ENCODE measurements at places on chromosomes 5 and 9.

DNA sequence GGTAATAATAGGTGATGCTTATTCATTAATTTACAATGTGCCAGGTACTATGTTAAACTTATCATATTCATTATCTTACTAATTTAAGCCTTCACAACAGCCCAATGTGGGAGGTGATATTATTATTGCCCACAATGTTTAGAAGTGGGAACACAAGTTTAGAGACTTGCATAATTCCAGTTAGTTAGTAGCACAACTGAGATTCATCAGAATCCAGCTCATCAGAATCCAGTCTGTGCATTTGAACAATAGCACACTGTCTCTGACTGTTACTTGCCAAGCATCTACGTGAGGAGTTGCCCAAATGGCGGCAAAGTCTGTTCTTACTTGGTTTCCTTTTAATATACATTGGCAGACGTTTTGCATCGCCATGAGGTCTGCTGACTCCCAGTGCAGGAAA lies 110.9 kb upstream of the BASP1 start:
- no peak for DNase-seq

GRCh38 chr5:14664270-14665100 lies at the start of gene OTULIN:
TSS of gene OTULIN (plus strand) at chr5:14664718. CDS start at chr5:14664826, 108 bp downstream.
- DNase-seq, result peak; percentile 87

GRCh38 chr9:3586066-3586465 lies 60.3 kb upstream of the RFX3 start:
- DNase-seq, result peak; percentile 73

GRCh38 chr5:76495870-76496269 lies 92.8 kb downstream of the IQGAP2 start:
- no peak for DNase-seq

DNA sequence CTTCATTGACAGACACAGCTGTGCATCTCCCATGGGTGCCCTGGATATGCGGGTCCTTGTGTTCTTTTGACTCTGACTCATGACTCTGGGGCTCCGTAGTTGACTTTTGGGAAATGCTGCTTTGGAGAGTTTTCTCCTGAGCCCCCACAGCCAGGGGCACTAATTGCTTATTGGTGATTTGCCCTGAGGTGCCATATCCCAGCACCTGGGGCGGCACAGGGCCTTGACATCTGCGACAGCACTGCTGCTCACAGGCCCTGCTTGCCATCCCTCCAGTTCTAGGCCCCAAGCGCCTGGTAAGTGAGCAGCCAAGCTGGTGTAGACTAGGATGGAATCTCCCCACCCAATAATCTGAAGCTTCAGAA lies 75.1 kb downstream of the AMBP start:
- no peak for DNase-seq

DNA sequence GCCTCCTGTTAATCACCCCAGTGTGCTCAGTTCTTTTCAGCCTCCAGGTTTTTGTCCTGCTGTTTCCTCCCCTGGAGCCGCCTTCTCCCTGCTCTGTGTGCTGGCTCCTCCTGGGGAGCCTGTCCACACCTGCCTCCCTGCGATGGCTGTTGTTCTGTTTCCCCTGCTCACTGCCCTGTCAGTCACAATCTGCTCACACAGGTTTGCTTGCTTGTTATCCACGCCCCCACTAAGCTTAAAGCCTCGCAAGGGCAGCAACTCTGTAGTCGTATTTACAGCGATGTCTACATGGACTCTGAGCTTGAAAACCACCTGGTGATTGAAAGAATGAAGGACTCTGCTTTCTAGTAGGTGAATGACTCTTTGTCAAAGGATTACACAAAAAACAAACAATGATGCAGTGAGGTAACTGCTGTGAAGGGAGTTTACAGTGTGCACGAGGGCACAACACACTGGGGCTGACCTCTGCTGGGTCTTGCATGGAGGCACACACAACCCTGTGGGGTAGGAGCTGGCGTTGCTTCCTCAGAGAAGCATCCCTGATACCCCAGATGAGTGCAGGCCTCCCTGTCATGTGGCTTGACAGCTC lies 39.6 kb upstream of the TEX48 start:
- no peak for DNase-seq

DNA sequence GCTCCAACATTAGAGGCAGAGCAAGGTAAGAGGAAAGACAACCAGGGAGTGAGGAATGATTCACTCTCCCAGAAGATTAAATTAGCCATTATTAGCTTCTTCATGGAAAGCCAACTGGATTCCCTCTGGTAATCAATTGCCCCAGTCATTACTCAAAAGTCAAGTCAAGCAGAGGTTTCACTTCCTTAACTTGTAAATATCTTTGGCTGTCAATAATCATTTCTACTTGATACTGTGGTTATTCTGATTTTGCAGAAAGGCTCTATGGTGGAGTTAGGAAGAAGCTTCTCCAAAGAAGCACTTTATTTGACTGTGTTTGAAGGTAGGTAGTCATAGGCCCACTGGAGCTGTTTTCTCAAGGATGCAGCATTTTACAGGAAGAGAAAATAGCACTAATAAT lies 78.0 kb downstream of the JAKMIP2 start:
- DNase-seq, result no peak

GRCh38 chr9:136939996-136940525 lies 4.5 kb downstream of the FBXW5 start:
- DNase-seq, result no peak

DNA sequence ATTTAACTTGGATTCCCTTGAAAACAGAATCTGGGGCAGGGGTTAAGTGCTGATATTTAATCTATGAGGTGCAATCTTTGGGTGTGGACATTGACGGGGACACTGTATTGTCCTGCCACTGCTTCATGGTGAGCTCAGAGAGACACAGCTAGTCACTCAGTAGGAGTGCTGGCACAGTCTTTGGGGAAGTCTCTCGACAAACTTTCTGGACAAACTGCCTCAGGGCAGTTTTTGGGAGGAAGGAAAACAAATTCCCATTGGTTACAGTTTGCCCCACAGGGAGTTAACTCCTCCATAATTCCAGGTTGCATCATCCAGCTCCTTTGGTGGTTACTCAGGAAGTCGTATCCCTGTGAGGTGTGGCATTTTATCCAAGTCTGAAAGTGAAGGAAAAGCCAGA lies 17.9 kb downstream of the HNRNPK start:
- no peak for DNase-seq

DNA sequence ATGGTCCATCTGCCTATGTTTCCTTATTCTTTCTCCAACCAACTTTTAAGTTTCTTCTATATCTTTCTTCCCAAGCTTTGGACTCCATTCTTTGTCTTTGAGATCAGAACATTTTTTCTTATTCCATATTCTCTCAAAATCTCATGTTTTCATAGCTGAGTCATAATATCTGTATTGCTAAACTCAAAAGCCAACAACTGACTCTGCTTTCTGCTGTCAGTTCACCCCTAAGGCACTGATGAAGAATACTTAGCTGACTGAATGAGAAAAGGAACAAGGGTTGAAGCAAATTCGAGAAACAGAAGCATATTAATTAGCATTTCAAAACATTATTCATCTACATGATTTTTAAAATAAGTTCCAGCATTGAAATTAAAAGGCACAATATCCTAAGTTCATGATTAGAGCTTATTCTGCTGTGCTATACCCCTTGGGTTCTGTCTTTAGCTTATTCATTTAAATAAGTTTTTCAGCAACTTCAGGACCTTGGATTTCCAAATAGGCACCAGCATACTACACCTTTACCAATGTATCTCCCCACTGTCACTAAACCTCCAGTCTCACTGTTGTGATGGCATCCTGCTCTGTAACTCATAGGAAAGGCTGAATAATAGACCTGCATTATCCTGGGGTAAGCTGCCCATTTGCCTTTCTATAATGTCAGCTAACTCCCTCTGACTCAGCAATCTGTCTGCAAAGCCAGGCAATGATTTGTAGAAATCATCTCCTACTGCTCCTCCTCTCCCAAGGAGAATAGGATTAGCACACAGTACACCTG lies 49.9 kb upstream of the C5orf46 start:
- no peak for DNase-seq

- no peak for DNase-seq
These were observed 142.4 kb upstream of the IRX4 start for GRCh38 chr5:2024986-2025721.

- DNase-seq, result no peak
These were observed 300.8 kb upstream of the PANK3 start for GRCh38 chr5:168879929-168880328.

GRCh38 chr5:61000887-61001286 lies 55.9 kb downstream of the NDUFAF2 start:
- no peak for DNase-seq

GRCh38 chr5:98064118-98064685 lies 709.3 kb upstream of the RGMB start:
- DNase-seq, result no peak

GRCh38 chr9:101445353-101446029 lies 9.9 kb upstream of the ALDOB start:
- no peak for DNase-seq

DNA sequence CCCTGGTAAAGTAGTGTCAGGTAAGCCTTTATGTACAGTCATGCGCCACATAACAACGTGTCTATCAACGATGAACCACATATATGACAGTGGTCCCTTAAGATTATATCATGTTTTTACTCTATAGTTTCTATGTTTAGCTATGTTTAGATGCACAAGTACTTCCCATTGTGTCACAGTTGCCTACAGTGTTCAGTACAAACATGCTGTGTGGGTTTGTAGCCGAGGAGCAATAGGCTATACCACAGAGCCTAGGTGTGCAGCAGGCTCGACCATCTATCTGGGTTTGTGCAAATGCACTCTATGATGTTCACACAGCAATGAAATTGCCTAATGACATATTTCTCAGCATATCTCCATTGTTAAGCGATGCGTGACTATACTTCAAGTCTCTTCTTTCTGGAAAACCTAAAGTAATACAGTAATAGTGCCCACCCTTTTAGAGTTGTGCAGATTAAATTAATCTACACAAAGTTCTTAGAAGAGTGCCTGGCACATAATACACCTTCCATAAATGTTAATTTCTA lies 295.9 kb downstream of the ARHGAP26 start:
- no peak for DNase-seq

GRCh38 chr9:137148661-137149060 lies 9.7 kb downstream of the GRIN1 start:
- no peak for DNase-seq

DNA sequence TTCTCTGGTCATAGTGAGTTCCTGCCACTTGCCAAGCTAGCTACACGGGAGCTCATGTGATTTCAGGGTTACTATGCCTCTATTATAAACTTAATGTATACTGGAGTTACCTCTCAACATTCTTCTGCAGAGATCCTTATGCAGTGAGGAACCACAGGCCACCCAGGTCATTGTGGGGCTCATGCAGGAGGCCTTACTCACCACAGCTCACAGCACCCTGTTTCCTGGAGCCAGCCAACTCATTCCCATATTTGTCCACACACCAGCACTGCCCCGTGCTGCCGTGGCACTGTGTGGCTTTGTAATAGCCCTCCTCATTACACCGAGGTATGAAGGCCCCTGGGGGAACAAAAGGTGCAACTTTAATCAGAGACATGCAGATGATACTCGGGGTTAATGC lies 520.0 kb downstream of the SPOCK1 start:
- no peak for DNase-seq

DNA sequence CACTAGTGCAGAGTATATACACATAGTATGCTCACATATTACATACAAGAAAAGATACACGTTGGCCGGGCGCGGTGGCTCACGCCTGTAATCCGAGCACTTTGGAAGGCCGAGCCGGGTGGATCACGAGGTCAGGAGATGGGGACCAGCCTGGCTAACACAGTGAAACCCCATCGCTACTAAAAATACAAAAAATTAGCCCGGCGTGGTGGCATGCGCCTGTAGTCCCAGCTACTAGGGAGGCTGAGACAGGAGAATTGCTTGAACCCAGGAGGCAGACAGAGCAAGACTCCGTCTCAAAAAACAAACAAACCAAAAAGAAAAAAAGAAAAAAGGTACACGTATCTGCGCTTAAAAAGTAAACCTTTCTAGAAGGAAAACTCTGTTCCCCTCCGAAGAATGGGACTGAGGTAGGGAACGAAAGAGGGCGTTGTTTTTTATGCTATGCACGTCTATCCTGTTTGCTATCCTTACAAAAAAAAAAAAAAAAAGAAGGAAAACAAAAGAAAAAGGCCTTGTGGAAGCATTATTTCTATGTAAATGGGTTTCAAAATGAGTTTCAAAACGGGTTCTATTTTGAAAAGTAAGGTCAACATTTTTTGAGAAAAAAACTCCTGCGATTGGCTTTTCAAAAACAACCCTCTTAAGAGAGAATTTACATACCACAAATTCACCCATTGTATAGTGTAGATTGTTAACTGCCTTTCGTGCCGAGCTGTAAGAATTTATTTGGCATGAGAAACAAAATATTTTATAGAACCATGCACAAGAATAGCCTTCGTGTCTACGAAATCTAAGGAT lies 1.2 kb downstream of the AK3 start:
- no peak for DNase-seq

- no peak for DNase-seq
These were observed 140.5 kb upstream of the PITX1 start for GRCh38 chr5:135174315-135175096.

- DNase-seq, result no peak
These were observed 69.6 kb upstream of the ABCA1 start for GRCh38 chr9:104997536-104997935.

- no peak for DNase-seq
These were observed 339.4 kb downstream of the KDM4C start for GRCh38 chr9:7097040-7097715.

GRCh38 chr5:117454716-117455212 lies 880.1 kb upstream of the SEMA6A start:
- DNase-seq, result peak; percentile 81

GRCh38 chr9:127356906-127357305 lies 40.1 kb upstream of the SLC2A8 start:
- no peak for DNase-seq

DNA sequence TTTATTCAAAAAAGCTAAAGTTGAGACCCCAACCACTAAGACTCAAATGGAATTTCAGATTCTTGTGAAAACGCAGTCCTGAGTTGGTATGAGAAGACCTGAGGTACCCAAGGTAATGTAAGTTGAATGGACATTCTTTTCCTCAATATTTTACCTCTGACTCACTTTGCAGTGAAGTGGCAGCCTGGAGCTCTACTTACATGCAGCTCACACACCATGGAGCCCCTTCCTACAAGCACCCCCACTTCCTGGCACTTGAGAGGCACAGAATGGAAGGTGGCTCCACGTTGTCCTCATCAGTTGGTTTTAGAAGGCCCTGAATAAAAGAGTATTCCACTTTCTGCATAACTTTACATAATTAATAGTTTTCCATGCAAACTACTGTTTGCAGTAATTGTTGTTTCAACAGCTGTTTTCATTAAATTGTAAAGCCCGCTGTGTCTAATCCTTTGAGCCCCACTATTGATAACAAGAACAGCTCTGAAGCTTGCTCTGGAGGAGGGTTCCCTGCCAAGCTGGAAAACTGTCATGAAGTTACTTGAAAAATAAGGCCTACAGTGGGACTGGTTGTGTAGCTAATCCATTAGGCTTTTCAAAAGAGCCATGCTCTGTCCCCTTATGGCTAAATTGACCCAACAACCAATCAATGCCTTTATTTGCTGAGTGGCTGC lies 102.2 kb upstream of the SPATA31D4 start:
- no peak for DNase-seq

DNA sequence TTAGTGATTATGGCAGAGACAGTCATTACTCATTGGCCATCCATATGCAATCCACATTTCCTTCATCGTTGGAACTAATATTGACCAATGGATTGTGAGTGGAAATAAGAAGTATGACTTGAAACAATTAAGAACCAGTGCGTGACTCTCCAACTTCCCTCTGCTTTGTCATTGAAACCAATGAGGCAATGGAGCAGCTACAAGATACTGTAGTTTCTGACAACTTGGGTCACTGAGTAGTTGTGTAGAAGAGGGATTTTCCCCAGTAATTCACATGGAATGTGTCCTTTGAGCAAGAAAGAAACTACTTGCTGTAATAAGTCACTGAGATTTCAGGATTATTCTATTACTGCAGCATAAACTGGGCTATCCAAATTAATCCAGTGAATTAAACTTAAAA lies 785.3 kb upstream of the RIOK2 start:
- DNase-seq, result no peak

- DNase-seq, result peak; percentile 49
These were observed 965 bp downstream of the PTGDS start for GRCh38 chr9:136978073-136978864.
